ENCODE measurements at places on chromosomes 16 and 17.

DNA sequence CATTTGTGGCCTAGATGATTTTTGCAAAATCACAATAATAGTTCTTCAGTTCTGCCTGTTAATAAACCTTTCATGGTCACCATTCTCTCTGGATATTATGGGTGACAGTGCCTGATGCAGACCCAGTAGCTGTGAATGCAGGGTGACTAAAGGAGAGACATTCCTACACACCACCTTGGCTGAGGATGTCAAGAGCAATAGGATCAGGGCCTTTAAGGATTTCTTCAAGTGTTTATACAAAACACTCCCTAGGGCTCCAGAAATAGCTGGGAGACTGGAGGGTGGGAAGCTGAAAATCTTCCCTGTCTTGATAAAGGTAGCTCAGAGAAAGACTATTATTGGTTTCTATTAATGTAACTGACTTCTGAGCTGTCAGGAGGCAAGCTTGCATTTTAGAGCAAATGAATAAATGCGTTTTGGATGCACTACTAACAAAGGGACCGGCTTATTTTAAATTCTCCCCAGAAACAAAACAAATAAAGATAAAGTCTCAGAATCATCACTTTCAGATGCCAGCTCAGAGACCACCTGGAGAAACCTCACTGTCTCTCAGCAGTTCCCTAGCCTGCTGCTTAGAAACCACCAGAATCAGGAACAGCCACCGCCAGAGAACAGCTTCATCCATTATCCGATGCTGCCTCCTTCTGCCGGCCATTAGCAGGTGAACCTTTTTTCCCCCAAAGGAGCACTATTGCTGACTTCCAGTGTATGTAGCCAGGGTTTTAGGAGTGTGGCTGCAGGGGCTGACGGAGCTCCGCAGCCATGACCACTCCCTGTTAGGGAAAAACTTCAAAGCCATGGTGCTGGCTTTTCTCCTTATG, 171.4 kb upstream of the DYNLRB2 start:
- DNase-seq, result no peak

DNA sequence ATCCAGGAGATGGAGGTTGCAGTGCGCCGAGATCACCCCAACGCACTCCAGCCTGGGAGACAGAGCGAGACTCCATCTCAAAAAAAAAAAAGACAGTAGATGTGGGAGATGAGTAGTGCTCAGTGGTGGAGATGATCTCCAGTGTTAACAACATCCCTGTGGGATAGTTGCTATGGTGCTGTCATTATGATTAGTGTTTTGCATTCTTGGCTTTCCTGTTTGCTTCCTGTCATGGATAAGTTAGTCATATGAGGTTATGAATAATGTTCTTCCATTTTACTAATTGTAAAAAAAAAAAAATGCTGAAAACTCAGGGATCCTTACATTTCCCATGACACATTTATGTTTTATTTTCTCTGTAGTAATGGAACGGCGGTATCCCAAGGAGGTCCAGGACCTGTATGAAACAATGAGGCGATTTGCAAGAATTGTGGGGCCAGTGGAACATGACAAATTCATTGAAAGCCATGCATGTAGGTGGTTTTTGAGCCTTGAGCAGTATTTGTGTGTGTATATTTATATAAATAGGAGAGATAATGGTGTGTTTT, 24.5 kb upstream of the DUSP14 start:
- no peak for DNase-seq

- no peak for DNase-seq
These were observed 148.5 kb upstream of the XYLT1 start for GRCh38 chr16:17619261-17619660.

- no peak for DNase-seq
These were observed 4.2 kb upstream of the MAPK7 start for GRCh38 chr17:19374136-19374535.

DNA sequence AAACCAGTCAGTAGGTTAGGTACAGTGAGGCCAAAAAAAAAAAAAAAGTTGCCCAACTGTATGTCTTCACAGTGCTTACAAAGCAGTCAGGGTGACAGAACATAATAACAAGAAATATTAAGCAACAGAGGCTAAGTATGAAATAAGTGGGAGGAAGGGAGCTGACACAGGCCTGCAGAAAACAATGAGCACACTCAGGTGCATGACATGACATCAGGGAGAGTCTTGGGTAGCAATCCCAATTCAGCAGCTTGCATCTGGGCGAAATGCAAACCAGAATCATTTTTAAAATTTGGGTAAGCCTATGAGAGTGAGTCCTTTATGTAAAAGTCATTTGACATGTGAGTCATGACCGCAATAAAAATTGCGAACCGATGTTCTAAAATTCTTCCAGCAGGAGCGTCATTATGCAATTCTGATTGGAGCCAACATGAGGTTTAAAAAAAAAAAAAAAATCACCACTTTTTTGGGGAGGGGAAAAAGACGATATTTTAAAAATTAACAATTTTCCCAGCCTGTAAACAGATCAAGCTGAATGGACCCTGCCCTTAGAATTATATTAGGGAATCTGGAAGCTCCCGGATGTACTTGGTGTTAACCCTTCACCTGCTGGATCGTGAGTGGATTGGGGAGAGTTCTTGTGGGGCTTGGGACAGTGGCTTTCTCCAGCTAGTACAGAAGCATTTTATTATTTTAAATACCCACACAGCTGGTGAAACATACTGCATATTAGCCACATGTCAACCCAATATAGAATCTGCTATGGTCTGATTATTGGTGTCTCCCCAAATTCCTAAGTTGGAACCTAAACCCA, 127.9 kb downstream of the NPIPB5 start:
- no peak for DNase-seq

GRCh38 chr17:75472119-75472518, 15.7 kb downstream of the TMEM94 start:
- no peak for DNase-seq

GRCh38 chr16:66480265-66481080, 53.4 kb downstream of the BEAN1 start:
- no peak for DNase-seq

GRCh38 chr16:85479972-85480726, 133.0 kb upstream of the GSE1 start:
- no peak for DNase-seq

DNA sequence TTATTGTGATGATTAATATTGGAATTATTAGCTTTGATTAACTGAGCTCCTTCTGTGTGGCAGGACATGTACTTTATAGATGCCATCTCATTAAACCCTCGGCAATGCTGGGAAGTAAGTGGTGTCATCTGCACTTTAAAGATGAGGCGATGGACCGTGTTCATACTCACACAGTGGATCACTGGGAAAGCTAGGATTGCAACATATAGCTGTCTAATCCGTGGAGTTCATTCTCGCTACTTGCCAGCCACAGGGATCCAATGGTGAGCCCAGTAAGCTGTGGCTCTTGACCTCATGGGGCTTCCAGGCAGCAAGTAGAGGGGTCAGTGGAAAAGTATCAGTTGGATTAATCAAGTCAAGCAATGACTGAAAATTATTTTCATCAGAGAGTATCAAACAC, 587.9 kb downstream of the CDH13 start:
- no peak for DNase-seq

GRCh38 chr16:87854053-87854906, 15.0 kb downstream of the SLC7A5 start:
- peak; percentile 90 for DNase-seq

All from liver (tissue), 10 donors.